Activated T-helper 1 cell treated with anti-CD3 and anti-CD28 coated beads, Interleukin-2, amount 50 U/mL, for 16 hours (primary cell): ENCODE measurements at places on chromosomes 2 and 18.

GRCh38 chr2:218252509-218253231, 8.1 kb upstream of the GPBAR1 start:
- no peak for DNase-seq

DNA sequence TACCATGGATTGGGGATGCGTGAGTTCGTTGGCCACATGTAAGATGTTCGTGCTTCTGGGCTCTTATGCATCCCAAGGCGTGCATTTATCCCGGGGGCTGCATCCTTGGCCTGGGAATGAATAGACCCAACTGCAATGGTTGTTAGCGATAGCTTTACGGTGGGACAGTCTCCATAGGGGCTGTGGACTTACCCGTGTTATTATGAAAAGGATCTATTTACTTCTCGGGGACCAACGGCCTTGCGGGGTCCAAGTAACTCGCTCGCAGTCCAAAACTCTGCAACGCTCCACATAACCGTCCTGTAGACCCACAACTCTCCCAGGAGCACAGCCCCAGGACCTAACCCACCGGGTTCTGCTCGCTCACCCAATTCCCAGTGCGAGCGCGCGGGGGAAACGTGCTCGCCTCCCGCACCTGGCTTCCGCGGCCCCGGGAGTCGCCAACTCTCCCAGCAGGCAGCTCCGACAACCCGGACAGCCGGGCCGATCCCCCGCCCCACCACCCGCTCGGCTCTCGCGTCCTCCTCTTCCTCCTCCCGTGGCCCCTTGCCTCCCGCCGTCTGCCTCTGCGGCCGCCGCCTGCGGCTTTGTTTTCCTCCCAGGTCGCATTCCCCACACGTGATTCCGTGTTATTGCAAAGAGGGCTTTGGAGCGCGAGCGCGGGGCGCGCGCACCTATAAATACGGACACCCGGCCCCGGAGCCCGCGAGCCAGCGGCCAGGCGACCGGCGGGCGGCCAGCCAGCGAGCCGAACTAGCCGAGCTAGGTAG, at the start of gene CABLES1:
Gene CABLES1 (plus strand): TSS at position 706 of the 770 bp plus-strand sequence. CDS start 278 bp downstream, outside the sequence.
- DNase-seq: no peak

DNA sequence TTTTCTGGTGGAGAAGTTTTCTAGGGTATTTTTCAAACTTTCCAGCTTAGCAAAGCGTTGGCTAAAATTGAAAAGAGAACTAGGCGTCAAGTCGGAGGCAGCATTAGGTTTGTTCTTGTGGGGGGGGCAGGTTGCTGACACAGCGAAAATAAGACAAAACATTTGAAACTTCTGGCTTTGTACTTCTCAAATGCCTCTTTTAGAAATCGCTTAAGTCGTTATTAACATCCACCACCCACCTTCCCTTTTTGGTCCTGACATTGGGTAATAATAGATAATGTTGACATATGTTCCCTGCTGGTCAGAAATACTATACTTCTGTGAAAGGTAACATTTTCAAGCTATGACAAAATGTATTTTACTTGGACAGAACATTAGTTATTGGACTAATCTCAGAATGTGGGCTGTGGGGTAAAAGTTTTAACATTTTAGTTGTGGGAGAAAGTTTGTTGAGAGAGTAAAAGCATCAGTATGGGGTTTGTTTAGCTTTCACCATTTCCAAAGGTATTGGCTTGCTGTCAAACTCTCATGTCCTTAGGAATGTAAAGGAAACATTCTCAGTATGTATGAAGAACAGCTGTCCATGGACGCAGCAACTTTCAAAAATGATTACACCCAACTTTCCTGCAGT, 88.1 kb upstream of the ZEB2 start:
- no peak for DNase-seq

- DNase-seq: no peak
Observed at GRCh38 chr2:155708071-155708470, 624.5 kb downstream of the NR4A2 start.

DNA sequence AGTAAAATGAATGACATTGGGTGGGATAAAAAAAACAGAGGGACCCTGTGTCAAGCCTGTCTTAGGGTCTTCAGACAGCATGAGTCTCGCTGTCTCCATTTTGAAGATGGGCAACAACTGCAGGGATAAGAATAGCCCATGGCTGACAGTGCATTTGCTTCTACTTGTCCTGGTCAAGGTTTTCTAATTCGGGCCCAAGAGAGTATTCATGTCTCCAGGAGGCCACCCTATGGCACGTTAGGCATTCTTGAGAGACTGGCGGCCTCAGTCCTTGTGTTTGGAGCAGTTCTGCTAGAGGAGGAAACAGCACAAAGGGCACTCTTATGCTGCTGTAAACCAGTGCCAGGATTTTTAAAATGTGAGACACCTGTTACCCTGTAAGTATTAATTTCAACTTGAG, 9.5 kb upstream of the MYL1 start:
- DNase-seq: no peak

GRCh38 chr2:157345647-157346389, 20.2 kb upstream of the ERMN start:
- DNase-seq: no peak

- DNase-seq: no peak
Observed at GRCh38 chr18:10792181-10792580, 266.4 kb downstream of the NAPG start.

GRCh38 chr18:9209279-9209678, 72.7 kb downstream of the ANKRD12 start:
- DNase-seq: no peak

- no peak for DNase-seq
Observed at GRCh38 chr18:58005885-58006523, 38.0 kb upstream of the NEDD4L start.

GRCh38 chr18:47343291-47343690, 91.8 kb upstream of the SKOR2 start:
- DNase-seq: no peak

GRCh38 chr2:124201713-124202112, 176.6 kb downstream of the CNTNAP5 start:
- DNase-seq: no peak

DNA sequence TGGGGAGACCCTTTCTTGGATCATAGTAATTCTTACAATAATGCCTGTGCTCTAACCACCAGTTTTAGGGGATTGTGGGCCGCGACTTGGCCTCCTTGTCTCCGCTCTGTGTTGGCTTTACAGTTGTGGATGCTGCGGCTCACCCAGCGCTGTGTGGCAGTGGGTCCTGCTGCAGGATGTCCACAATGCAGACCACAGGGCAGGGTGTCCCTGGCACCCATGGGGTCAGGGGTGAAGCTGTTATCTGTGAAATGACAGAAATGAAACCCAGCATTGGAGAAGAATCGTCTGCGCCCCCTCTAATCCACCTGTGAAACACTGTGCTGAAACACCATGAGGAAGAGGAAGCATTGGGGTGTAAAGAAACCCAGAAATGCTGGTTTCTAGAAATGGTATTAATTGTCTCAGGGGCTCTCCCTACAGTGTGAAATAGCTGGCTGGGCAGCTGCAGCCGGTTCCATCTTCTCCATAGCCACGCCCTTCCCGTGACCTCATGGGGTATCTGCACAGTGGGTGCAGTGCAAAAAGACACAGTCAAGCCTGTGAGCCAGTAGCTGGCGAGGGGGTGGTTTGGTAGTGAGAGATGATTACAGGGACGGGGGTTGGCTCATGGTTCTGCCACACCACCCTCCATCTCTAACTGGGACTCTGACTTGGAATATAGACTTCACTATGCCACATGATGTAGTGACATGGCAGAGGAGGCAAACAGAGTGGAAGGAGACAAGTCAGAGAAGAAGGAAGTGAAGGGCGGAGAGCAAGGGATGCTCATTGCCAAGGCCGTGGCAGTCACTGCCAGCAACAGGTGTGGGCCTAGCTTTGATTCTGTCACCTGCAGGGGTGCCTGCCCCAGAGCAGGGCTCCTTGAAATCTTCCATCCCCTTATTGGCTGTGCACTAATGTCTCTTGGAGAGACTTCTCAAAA, 16.2 kb downstream of the INPP4A start:
- no peak for DNase-seq

- no peak for DNase-seq
Observed at GRCh38 chr2:140998577-140998976, 1132.2 kb downstream of the LRP1B start.

- no peak for DNase-seq
Observed at GRCh38 chr18:27824841-27825681, 351.9 kb downstream of the CDH2 start.

GRCh38 chr18:42392416-42392815, 437.4 kb downstream of the PIK3C3 start:
- DNase-seq: no peak

DNA sequence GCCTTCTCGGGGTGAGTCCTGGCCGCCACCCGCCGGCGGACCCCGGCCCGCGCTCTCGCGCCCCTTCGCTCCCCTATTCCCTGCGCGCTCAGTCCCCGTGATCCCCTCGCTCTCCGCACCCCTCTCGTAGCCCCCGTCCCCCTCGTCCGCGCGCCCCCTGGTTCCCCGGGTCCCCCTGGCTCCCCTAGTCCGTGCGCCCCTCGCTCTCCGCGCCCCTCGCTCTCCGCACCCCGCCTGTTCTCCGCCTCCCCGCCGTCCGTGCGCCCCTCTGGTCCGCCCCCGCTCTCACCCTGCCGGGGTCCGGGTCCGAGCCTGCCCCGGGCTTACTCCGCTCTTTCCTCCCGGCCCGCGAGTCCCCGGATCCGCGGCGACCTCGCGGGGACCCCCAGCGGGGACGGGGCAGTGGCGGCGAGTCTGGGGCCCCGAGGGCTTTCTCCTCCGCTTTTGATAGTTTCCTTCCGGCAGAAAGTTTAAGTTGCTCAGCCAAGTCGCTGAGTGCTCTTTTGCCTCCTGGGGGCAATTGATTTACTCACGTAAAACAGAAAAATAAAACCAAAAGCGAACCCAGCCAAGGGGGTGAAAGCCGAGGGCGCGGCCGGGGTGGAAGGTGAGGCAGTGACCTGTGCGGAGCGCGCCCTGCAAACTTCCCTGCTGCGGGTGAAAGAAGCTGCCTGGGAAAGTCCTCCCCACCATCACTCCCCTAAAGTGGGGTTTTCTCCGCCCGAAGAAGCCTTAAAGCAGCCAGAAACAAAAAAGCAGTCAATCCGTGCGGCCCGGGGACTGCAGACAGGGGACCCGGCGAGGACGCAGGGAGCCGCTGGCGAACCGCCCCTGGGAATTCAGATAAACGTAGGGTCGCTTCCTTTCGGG, 568 bp downstream of the RAB31 start:
- no peak for DNase-seq
